ENCODE measurements at places on chromosomes 2 and 18.
A peak's percentile ranks its signal among the peaks of the same experiment; 100 is the strongest.

DNA sequence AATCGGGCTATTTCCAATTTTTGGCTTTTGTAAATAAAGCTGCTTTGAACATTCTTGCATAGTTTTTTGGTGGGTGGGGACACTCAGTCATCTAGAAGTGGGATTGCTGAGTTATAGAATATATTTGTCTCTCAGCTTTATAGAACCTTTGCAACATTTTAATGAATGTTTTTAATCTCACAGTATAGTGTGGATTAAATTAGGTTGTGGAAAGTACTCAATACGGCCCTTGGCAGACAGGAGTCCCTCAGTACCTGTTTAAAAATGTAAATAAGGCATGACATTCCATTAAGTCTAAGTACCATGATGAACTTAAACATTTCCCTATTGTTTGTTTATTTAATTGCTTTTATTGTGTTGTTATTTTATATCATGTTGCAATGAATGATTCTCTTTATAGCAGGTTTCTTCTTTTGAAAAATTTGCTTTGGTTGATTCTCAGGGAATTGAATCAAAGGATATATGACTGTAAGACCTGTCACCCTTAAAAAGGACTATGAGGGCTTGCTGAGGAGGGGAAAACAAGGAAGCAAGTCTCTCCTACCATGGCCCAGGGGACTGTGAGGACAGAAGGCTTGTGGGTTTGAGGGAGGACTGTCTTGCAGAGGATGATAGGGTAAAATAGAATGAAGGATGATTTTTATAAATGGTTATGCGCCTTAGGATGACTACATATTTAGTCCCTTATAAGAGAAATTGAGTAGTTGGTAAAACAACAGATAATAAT lies 165.1 kb downstream of the RPIA start:
- DNase-seq, result no peak

DNA sequence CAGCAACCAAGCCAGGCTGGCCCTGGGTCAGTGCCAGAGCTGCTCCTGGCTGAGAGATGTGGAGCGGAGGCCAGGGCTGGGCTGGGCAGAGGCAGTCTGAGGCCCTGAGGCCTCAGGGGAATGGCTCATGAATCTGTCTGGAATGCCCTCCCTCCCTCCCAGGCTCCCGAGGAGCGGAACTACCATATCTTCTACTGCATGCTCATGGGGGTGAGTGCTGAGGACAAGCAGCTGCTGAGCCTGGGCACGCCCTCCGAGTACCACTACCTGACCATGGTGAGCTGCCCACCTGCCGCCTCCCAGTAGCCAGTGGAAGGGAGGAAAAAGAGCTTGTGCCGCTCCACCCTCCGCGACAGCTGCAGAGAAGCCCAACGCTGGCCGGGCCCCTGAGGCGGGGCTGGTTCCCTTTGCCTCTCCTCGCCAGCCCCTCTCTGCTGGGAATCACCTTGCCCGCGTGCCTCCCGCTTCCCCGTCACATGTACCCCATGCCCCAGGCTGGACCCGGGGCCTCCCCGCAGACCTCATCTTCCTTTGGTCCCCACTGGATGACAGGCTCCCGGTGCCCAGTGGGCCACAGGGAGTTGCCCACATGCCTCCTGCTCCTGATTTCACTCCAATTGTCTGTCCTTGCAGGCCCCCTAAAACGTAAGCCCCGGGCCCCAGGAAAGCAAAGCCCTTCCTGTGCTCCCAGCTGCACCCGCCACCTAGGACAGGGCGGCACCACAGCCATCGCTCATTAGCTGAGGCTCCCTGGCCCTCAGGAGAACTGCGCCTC lies 41.1 kb downstream of the MYO7B start:
- DNase-seq, result peak; percentile 76

DNA sequence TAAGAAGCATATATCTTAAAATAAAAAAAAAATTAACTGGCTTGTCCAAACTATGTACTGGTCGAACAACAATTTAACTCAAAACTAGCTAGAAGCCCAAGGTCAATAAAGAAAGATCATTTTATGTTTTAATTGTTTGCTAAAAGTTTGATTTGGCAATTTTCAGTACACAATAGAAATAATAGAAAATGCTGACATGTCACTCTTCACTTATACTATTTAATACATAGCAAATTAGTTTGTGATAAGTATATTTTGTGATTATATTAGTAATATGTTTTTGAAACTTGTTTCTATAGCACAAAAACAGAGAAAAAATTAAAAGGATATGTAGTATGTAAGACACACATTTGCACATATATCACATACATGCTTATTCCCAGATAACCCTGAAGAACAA lies 1938.6 kb upstream of the PIK3C3 start:
- DNase-seq, result no peak

- peak; percentile 12 for DNase-seq
Measured at GRCh38 chr2:236731767-236732580, 162.3 kb downstream of the ACKR3 start.

DNA sequence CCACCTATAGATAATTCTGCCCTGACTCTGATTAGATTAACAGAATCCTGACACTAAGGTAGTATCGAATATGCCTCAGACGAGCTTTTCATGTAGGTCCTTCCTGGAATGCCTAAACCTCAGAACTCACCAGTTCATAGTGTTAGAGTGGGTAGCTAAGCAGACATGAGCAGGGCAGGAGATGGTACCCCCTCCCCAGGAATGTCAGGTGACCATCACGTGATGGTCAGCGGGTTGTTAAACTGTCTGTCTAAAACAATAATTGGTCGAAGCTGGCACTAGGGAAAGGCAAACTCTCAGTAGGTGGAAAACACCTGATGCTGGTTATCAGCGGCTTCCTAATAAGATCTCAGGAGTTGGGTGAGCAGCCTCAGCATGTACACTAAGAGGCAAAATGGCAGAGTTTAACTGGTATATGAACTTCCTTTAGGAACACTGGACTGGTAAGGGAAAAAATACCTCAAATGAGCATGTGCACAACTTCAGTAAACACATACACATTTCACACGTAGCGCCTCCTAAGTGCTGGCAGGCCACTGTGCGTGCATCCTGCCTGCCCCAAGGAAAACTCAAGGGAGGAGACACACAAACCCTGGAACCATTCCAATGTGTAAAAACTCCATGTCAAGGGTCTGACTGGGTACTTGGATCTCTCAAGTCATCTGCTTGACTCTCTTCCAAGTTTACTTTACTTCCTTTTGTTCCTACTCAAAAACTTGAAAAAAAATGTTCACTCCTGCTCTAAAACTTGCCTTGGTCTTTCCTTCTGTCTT lies 339.5 kb downstream of the GULP1 start:
- DNase-seq, result no peak

DNA sequence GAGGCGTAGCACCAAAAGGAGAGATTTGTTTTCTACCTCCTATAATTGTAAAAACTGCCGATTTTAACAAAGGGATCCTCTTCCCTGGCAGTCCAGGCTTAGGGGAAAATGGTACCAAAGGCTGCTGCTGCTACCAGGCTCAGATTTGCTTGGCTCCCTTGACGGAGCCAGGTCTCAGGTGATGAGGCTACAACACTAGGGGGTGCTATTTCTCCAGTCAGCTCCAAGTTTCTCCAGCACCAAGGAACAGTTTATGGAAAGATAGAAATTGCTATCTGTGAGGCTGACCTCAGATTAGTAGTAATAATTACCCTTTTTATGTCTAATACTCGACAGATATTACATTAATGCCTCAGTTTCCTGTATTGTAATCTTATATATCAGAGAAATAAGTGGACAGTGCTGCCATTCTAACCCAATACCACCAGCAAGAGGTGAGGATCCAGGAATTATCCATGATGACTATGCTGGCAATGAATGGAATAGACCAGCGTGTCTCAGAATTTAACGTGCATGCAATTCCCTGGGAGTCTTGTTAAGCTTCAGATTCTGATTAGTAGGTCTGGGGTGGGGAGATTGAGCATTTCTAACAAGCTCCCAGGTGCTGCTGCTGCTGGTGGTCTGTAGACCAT lies 111.3 kb downstream of the ESCO1 start:
- no peak for DNase-seq

DNA sequence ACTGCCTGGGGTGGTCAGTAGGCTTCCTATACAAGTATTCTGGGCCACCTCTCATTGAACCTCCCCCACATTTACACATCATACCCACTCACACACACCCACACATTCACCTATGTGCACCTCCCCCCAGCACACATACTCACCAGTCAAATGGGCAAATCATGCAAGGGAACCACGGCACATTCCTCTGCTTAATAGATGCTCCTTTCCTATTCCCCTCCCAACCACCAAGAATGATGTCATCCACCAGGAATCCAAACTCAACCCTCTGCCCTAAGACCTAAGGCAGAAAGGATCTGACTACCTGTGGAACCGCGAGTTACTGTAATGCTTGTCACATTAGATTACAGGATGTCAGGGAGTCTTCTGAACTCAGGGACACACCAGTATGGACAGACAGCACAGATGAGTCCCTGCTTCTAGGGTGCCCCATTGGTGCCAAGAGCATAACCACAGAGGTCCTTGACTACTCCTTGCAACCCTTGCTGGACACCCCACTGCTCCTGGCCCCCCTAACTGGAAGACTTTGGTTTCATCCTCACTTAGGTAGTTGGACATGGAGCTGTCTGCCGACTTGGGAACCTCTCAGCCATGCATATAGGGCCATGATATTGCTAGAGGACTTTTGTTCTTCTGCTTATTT lies 21.5 kb upstream of the CAB39 start:
- DNase-seq, result peak; percentile 63

DNA sequence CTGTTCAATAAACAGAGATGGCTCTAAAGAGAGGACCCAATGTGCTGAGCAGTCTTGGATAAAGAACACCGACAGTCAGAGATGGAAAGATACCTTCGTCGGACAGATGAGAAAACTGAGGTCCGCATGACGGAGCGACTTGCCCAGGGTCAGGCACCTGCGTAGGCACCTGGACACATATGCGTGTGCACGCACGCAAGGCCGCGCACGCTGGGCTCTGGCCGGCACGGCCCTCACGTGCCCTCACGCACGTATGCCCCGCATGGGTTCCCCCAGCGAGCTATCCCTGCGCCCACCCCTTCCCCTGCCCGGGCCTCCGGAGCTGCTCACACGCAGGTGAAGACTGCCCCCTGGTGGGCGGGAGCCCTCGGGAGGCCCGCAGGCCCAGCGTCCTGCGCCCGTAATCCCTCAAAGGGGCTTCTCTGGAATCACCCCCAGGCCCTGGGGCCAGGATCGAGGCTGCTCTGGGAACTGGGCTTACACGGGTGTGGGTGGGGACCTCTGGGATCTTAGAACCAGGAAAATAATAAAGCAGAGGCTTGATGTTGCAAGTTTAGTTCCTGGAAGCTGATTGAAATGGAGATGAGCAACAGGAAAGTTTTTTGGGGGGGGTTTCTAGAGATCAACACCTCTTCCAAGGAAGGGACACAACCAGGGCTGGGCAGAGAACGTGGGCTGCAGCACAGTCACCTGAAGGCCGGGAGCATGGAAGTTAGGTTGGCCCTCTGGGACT lies 246.3 kb downstream of the TNS1 start:
- DNase-seq, result no peak

- DNase-seq, result no peak
Measured at GRCh38 chr2:128271597-128271910, 47.1 kb downstream of the HS6ST1 start.

DNA sequence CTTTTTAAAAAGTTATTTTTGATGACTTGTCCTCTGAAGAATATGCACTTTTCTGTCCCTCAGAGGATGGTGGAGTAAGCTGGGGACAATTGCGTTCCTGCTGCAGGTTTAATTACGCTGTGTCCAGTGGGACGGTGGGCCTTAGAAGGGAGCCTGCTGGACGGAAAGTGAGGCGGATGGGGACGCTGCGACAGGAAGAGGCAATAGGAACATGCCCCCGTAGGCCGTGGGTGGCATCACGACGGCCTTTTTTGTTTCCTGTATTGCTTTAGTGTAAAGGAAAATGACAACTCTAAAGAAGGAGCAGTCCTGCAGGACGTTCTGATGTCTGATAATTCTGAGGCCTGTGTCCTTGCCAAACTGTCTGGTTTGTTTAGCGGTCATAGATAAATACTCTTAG lies 121.6 kb downstream of the NFATC1 start:
- no peak for DNase-seq

DNA sequence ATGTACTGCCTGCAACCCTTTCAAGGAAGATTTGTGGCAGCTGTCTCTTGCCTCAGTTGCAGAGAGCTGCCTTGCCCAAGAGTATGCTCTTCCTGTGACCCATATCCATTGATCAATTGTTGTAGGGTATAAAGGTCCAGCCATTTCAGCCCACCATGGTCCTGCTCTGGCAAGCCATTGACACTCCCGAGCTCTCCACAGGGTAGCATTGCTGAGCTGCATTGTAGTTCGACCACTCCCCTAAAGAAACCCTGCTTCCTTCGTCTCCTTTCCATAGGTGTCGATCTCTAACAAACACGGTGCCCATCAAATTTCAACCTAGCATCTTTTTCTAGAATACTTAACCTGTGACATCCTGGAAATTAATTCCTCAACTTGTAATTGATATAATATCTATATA lies 104.9 kb upstream of the NDUFV2 start:
- DNase-seq, result no peak

GRCh38 chr18:65436430-65436829 lies 314.4 kb upstream of the CDH7 start:
- no peak for DNase-seq

DNA sequence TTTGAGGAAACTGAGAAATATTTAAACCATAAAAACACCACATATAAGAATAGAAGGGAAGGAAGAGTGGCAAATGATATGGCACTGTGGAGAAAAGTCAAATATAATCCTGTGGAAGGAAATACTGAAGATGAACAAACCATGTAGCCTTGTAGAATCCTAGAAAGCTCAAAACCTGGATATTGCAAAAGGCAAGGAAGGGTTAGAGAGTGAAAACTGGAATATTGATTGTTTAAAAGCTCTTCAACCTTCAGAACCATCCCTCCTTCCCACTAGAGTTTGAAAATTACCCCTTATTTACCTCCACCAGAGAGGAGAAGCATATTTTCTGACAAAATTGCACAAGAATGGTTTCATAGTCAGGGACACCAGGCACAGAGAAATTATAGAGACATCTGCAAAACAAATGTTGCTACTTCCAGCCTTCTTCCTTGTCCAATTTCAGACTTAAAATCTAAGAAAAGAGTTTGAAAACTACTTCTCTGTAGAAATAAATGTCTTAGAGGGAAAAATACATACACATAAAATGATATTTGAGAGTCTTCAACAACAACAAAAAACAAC lies 48.0 kb downstream of the ANTXR1 start:
- DNase-seq, result no peak

DNA sequence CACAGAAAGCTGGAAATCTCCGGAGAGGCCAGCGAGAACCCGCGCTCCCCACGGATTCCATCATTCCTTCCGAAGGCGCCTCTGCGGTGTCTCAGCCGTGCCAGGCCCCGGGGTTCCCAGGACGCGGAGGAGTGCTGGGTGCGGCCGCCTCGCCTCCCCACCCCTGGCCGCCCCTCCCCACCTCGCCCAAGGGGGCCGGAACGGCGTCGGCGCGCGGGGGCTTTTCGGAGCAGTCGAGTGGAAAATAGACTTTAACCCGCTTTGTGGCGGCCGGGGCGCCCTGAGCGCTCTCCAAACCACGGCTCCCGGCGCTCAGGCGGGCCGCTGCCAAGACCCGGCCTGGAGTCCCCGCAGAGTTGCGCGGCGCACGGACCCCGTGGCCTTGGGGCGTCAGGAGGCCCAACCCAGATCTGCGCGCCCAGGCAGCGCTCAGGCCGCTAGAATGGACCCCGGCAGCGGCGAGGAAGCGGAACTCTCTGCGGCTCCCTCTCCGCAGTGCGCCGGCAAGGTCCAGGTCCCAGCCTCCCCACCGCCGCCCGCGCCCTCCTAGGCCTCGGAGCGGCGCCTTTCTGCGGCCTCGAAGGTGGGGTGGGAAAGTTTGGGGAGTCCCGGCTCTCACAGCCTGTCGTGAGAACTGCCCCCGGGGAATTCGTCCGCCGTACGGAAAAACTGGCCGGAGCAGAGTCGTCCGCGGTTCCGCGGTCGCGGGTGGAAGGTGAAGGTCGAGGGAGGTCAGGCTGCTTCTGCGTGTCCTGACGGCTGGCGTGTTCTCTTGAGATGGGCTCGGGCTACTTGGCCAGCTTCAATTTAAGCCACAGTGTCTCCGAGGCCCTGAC lies 1.2 kb upstream of the EMX1 start:
- DNase-seq, result no peak
